ENCODE measurements at places on chromosomes 7 and 10.

DNA sequence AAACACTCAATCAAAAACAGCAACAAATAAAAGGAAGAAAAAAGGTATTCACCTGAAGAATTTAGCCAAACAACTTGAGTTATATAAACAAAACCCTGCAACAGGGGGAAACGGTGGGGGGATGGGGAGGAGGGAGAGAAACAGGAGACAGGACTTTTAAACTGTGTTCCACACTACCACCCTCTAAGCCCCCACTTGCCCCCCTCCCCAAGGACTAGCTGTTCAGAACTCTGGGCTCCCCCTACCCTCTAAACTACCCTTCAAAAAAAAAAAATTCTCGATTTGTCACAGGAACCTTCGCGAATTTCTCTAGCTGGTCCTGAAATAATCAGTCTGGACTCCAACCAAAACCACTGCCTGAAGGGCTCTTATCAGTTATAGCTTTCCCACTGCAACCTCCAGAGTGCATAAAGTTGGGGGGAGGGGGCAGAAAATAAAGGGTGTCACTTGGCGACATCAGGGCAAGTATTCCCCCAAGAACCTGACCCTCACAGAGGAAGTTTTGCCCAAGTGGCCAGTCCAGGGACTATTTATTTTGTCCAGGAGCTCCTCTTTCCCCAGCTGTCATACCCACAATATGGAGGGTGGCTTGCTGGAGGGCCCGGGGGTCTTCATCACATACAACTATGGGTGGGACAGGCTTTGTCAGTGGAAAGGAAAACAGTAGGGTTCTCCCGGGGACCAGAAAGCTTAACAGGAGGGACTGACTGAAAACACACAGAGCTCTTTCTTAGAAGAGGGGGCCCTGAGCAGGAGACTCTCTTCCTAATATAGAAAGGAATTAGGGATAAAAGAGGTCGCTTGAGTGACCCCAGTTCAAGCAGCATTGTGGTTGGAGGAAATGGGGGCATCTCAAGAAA lies 1.3 kb downstream of the UBE2H start:
- peak; percentile 58 for DNase-seq

DNA sequence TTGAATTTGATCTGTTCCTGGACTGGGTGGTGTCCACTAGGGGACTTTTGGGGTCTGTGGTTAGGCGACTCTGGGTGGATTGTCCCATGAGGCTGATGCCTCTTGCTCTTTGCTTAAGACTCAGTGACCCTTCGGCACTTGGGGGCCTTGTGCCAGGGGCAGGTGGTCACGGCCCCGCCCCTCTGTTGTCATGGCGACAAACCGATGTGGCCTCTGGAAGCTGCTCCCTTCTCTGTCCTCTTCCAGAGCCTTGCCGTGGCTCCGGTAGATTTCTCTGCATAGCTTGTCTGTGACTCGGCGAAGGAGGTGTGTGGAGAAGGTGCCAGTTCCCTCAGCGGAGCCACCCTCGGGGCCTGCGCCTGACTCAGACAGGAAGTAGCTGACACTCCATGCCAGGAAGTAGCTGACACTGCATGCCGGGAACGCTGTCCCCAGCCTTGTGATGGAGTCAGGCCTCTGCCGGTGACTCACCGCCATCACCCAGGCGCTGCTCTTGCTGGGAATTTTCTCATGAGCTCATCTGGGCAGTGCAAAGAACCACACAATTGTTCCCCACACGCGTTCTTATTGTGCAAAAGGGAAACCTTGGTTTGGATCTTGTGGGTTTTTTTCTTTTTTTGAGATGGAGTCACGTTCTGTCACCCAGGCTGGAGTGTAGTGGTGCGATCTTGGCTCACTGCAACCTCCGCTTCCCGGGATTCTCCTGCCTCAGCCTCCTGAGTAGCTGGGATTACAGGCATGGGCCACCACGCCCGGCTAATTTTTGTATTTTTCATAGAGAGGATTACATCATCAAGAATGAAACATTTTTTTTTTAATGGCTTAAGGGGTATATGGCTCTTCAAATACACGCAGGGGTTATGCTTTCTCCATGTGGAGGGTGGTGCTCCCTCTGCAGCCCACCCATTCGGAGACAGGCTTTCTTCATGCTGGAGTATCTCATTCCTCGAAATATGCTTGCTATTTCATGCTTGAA lies 72.6 kb downstream of the PFKFB3 start:
- DNase-seq, result peak; percentile 86

DNA sequence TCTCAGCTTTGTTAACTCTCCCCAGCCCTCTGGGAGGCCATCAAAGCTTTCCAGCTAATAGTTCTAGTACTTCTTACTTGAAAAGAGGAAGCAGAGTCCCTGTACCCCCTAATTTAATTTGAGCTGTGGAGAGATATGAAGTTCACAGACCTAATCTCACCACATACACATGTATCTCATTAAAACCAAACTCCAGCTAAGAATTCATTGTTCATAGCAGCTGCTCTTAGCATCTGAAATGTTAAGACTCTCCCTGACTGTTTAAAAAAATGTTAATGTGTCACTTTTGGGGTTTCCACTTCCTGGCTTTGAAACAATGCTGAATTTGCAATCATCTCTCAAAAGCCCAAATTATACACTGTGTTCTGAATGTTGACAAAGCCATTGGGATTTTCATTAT lies 16.2 kb upstream of the MRC1 start:
- DNase-seq, result no peak

DNA sequence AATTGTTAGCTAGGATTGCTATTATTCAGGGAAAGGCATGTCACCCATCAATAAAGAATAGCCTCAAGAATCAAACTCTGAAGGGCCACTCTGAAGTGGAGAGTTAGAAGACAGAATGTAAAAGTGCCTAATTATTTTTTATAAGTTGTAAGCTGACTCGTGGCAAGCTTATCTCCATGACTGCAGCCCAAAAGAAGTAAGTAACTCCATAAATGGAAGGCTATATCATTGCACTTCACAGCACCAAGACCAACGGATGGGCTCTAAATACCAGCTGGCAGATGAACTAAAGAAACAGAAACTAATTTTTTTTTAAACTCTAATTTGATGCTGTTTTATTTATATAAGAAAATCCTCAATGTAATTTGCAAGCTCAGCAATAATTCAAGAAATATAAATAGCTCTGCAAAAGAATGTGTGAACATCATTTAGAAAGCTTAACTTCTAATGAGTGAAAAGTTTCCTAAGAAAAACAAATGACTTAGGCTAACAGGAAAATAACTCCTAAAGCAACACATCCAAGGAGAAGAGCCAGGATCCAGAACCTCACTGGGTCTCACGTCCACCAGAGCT lies 165.5 kb downstream of the SNX13 start:
- no peak for DNase-seq

DNA sequence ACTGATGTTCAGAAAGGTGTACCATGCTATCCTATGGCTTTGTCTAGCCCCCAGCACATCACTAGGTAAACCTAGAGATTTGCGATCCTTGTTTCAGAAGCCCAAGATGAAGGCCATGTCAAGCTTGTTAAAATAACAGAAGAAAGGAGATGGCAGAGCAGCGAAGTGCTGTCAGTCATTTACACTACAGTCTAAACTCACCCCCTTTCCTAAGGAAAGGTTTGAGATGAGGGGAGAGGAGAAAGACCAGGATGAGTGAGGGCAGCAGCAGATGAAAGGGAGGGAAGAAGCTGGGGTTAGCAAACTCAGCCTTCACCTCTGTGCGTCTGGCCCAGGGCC lies 74.8 kb downstream of the PROSER2 start:
- DNase-seq, result no peak

- peak; percentile 4 for DNase-seq
Observed at GRCh38 chr10:12800302-12800701, 201.2 kb downstream of the CCDC3 start.

DNA sequence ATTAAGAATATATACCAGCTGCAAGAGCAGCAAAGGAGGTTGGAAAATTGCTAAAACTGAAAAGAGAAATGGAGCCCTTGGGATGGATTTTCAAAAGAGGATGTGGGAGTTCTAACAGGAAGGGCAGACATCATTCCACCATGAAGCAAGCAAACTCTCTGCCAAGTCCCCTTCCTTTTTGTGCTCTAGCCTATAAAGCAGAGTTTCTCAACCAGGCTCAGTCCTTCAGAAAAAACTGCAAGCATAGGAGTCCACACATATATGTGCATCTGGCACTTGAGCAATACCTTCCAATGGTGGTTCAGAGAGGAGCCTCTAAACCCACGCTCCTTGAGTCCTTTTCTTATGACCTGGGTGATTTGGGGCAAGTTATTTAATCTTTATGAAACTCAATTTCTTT lies 98.6 kb upstream of the MKX start:
- no peak for DNase-seq

DNA sequence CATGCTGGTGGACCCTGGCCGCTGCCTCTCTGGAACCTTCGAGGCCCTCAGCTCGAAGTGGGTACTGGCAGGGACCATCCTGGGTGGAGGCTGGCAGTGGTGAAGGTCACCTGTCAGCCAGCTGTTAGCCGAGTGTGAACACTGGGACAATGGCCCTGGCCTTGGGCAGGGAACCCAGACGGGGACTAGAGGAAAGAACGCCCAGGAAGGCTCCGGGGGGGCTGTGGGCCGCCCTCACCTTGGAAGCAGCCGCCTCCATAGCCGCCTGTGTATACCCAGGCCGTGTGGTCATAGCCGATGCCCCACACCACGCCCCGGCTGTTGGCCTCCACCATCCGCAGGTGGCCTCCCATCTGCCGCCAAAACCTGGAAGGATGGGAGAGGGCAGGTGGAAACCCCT lies 17.6 kb downstream of the BHLHA15 start:
- DNase-seq, result no peak

DNA sequence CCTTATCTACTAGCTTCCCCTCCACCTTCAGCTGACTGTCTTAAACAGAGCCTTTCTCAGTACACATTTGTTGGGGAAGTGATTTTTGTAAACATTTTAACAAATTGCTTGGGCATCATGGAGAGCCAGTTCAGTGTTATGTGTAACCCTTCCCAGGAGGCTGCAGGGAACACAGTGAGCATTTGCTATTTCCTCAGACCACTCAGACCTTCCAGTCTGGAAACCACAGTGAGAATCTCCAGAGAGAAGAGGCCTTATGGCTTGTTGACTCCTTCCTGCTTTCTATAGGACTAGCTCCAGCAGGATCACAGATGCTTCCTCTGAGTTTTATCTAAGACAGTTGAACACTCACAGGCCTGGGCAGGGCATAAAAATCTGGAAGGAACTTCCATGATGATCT lies 409.8 kb upstream of the NPVF start:
- DNase-seq, result no peak

GRCh38 chr7:131045526-131045925 lies 282.1 kb upstream of the MKLN1 start:
- DNase-seq, result no peak
